ENCODE measurements at places on chromosomes 1 and 21. TPM values are rescaled to one million over a fixed set of nuclear protein-coding genes. Genes with fewer than 3 reads are reported as not detected.

Gene USH2A
- polyA plus RNA-seq: 0.24 TPM

Gene KCNK2
- polyA plus RNA-seq: 2.1 TPM

Gene RPS6KC1
- polyA plus RNA-seq: 22.2 TPM

Gene SLAMF8
- polyA plus RNA-seq: 0.62 TPM

Gene RASSF5
- polyA plus RNA-seq: 5.0 TPM

Gene PLA2G2D
- polyA plus RNA-seq: 0.06 TPM

Gene PCBP3
- 1.4 TPM for polyA plus RNA-seq

Gene EPHB2
- 12.5 TPM for polyA plus RNA-seq

Gene RNF186
- not detected for polyA plus RNA-seq

Gene SLC30A2
- 5.0 TPM for polyA plus RNA-seq

Gene KIF17
- 5.4 TPM for polyA plus RNA-seq

Gene PLA2G2A
- polyA plus RNA-seq: 0.27 TPM

Gene AMY1A
- 0.26 TPM for polyA plus RNA-seq

Gene PAQR6
- 5.0 TPM for polyA plus RNA-seq

Gene FMO2
- polyA plus RNA-seq: 1.4 TPM

Gene TBX15
- polyA plus RNA-seq: 0.18 TPM

Gene P3H1
- 69.9 TPM for polyA plus RNA-seq

Gene TIE1
- polyA plus RNA-seq: 48.1 TPM

Gene GLIS1
- 2.4 TPM for polyA plus RNA-seq

Gene USP48
- 64.1 TPM for polyA plus RNA-seq

- DNase-seq: no peak
These were observed 61.0 kb downstream of the MAST2 start for GRCh38 chr1:45864167-45865106.

DNA sequence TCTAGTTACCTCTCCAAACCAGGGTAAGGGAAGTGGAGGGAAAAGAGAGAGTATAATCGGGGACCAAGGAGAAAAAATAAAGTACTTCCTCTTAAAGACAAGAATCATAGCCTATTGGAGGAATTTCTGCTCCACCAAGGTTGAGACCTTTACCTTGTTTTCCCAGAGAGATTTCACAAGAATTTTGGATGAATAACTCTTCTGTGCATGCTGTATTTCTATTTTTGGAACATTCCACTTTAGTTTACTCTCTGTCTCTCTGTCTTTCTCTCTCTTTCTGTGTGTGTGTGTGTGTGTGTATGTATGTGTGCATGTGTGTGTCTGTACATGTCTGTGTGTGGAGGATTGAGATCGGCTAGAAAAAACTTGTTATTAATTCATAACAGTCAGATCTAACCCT is 318.4 kb upstream of the RGS18 start:
- DNase-seq: no peak

DNA sequence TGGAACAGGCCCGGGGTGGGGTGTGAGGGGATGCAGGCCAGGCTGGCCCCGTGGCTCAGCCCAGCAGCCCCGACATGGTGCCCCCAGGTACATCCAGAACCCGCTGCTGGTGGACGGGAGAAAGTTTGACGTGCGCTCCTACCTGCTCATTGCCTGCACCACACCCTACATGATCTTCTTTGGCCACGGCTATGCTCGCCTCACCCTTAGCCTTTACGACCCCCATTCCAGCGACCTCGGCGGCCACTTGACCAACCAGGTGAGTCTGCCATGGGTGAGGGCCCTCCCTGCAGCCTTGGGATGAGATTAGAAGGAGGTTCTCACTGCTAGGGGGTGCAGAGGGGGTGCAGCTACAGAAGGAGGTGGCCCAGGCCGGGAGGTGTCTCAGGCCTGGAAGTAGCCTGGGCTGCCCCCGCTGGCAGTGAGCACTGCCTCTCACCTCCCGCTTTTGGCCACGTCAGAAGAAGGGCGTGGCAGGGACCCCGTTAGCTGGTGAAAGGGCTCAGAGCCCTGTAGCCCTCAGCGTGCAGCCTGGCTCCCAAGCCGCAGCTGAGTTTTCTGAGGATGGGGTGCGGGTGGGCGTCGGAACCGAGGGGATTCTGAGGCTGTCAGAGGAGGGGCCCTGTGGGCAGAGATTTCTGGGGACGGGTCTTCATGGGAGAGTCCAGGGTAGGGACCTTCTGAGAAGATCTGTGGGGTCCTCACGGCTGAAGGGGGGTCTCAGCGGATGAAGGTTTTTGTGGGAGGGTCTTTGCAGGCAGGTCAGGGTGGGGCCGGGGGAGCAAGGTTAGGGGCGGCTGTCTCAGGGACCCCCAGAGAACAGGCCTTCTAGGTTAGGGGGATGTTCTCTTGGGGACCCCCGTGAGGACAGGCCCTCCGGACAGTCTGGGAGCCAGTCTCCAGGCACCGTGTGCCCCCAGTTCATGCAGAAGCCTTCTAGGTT is 10.4 kb downstream of the TTLL10 start:
- no peak for DNase-seq

GRCh38 chr1:32991386-32991785 is 26.8 kb upstream of the RNF19B start:
- no peak for DNase-seq

GRCh38 chr1:200128944-200129879 is 101.7 kb downstream of the NR5A2 start:
- no peak for DNase-seq

DNA sequence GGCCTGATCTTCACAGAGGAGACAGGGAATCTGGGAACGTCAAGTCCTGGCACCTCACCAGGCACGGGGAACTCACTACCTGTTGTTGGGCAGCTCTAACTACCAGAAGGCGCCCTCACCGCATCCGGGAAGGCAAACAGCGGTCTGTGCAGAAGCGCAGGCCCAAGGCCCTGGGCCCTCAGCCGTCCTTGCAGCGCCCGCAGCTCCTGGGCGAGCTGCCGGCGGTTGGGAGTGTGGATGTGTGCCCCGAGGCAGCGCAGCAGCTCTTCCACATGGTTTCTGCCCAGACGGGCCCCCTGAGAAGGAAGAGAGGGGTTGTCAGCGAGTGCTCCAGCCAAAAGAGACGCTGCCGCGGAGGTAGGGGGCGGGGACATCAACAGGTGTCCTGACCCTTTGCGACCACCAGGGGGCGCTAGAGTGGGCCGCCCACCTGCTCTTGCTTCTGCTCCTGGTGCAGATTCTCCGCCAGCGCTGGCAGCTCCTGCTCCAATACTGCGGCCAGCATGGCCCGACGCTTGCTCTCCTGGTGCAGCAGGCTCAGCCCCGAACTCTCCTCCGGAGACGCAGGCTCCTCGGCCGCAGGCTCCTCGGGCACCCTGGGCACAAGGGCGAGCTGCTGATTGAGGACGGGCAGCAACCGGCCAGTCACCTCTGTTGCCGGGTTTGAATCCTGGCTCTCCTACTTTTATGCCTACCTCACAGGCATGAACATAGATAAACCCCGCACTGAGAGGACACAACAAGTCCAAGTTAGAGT is 9.3 kb downstream of the MAP3K6 start:
- peak; percentile 79 for DNase-seq

DNA sequence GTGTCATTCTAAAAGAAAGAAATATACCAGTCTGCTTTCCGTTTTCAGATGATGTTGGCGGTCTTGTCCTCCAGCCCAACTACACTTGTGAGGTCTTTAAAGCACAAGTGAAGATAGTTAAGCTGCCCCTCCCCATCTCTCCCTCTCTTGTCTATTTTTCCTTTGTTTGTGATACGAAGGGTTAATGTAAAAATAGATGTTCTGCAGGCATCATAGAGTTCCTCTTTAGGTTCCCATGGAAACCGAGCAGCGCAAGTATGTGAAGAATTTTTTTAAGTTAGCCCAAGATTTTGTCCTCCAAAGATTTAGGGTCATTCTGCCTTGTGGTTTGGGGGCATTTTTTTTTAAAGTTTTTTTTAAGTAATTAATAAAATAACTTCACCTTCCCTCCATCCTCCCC is 232.4 kb upstream of the AJAP1 start:
- DNase-seq: no peak

- no peak for DNase-seq
These were observed 1.6 kb downstream of the TUFT1 start for GRCh38 chr1:151541752-151542151.

GRCh38 chr1:27144920-27145661 is 9.8 kb downstream of the SLC9A1 start:
- DNase-seq: no peak

- no peak for DNase-seq
These were observed 434.8 kb downstream of the CAMTA1 start for GRCh38 chr1:7220007-7220406.

GRCh38 chr1:111990878-111991718 is 1.6 kb upstream of the KCND3 start:
- DNase-seq: no peak

- DNase-seq: no peak
These were observed 127.2 kb downstream of the NPHP4 start for GRCh38 chr1:5865056-5865455.

DNA sequence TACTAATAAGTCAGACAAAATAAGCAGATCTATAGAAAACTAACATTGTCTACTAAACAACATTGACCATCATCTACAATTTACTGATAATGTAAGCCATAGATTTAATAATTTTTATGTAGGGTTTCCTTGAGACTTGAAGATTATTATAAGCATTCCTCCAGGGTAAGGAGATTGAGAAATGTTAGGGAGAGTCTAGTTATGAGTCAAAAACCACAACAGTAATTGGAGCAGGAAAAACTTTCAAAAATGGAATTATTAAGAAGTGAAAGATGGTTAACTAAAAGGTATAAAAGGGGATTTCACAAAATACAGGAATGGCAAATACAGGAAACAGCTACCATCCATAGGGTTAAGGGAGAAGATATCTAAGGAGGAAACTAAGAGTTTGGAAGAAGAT is 12.4 kb upstream of the UHMK1 start:
- no peak for DNase-seq

DNA sequence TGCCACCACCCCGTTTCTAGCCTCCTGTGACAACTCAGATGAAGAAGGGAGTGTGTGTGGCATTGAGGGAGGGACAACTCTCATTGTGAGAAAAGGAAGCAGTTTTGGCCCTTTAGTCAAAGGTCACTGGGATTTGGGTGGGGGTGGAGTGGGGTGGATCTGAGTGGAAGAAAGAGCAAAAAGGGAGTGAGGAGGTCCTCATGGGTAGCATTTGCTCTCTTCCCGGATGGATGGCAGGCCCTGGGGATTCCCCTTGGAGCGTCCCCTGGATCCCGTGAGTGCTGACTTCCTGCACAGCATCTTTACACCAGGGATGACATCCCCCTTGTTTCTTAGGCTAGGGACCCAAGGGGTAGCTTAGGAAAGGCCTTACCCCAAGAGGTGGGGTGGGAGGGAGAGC is 460 bp downstream of the SERPINC1 start:
- no peak for DNase-seq

- no peak for DNase-seq
These were observed 114.3 kb upstream of the RUNX1 start for GRCh38 chr21:35163411-35163810.

All from right renal pelvis (tissue), 4 donors.